ENCODE measurements at places on chromosomes 6 and 20.

DNA sequence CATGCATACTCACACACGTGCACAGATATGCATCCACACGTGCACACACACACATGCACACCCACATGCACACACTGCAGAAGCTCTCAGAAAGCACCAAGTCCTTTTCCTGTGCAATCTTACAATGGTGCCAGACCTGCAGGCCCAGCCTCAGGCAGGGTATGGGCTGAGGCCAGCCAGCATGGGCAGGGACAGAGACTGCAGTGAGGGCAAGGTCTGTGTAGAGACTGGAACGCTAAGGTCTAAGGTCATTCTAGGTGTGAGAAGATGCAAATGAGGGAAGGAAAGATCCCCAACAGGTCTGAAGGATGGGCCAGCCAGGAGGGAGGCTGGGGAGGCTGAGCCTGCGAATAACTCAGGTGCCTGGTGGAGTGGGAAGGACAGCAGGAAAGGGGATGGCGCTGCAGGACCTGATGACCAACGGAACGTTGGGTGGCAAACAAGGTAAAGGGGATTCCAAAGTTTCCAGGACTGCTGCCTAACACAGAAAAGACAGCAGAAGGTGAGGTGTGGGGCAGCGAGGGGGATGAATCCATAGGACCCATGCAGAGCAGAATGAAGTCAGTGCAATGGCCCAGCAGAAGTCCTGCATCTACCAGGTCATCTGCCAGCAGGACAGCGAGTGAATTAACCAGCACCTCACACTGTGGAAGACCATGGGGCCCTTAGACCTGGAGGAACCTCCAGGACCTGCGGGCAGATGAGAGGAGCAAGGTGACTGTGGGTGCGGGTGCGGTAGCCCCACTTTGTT, 67.0 kb downstream of the ABHD12 start:
- DNase-seq: no peak

DNA sequence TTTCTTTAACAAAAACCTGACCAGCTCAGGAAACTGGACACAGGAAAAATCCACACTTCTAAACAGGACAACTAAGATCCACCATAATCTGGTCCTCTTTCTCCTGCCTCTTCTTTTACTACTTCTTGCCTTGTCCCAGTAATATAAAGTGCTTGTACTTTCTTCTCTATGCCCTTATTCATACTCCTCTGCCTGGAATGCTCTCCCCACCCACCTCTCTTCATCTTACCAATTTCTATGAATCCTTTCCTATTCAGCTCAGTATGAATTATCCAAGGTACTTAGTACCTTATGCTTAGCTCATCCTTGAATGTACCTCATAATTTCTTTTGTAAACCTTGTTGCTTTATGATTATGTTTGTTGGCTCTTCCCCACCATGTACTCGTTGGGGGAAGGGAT, 159.4 kb downstream of the CDK19 start:
- no peak for DNase-seq

DNA sequence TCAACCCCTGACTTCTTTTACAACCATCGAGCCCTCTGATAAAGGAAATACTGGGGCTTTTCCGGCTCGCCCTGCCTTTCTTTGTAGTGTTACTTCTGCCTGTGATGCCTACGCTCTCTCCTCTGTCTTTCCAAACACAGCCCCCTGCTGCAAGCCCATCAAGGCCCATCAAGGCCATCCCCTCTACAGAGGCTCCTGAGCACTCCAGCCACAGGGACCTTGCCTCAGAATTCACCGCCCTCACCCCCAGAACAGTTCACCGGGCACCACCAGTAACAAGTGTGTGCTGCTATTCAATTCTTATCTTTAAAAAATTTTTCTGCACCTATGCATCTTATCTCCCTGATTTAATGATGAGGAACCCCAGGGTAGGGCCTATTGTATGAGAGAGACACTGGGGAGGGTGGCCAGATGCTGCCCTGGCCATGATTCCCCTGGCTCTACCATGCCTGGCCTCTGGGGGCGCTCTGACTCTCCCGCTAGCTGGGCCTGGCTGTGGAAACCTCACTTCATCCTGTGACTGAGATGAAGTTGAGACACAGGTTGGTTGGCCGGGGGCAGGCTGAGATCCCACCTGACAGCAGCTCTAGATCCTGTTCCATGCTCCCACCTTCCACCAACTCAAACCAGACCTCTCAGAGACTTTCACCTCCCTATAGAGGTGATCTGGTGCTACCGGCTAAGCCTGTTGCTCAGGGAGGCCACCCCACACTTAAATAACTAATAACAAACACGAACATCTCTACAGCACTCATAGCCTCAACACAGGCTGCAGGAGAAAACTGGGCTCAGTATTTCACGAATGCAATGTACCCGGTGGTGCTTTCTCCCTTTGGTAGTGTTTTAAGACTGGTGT, 19.2 kb upstream of the GLP1R start:
- no peak for DNase-seq

GRCh38 chr20:57175397-57176010, 90.9 kb downstream of the BMP7 start:
- no peak for DNase-seq

DNA sequence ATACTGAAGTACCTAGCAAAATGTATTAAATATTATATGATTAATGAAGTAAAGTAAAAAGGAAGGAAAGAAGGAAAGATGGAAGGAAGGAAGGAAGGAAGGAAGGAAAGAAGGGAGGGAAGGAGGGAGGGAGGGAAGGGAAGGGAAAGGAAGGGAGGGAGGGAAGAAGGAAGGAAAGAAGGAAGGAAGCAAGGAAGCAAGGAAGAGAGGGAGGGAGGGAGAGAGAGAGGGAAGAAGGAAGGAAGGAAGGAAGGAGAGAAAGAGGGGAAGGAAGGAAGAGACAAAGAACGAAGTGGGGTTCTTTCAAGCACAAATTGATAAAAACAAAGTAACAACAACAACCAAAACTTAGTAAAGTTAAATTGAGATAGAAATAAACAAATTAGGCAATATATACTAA, 622.3 kb upstream of the ADGRB3 start:
- DNase-seq: no peak

DNA sequence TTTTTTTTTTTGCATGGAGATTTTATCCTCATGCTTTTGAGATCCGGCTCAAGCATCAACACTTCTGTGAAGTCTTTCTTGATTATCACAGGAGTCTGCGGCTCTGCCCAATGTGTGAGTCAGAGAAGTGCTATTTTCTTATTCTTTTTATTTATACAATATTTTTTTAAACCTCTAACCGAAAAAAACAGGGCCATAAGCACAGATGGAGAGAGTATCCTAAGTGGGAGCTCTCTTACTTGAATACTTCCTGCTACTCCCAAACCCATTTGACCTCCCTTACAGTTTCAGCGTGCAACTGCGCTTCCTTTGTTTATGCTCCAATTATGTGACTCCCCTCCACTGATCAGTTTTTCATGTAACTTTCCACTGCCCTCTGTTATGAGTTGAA, 8.7 kb upstream of the ATXN1 start:
- DNase-seq: no peak

GRCh38 chr20:60102665-60103210, 144.5 kb downstream of the CDH26 start:
- no peak for DNase-seq

- peak; percentile 15 for DNase-seq
These were observed 80.4 kb downstream of the DHX35 start for GRCh38 chr20:39042279-39043150.

DNA sequence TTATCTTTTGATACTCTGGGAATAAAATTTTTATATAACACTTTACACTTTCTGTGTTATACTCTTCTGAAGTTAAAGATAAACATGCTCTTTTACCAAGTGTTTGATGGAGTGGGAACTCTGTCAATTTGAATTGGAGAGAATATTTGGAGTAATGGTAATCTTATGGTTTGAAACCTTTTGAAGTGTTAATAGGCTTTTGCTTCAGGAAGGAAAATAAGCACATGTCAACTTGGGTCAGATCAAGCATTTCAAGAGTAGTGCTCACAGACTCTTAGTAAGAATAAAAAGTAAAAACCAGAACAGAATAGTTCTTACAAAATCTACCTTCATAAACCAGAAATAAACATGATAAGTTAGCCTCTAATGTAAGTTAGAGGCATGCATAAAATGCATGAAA, 24.4 kb upstream of the IRAK1BP1 start:
- no peak for DNase-seq

- no peak for DNase-seq
These were observed 61.7 kb downstream of the SNAI1 start for GRCh38 chr20:50044353-50044960.

Measured in HS-5 (cell line).